ENCODE measurements at places on chromosomes 11 and 22.
A peak's percentile ranks its signal among the peaks of the same experiment; 100 is the strongest.

- DNase-seq: no peak
Measured at GRCh38 chr11:41660585-41660984, 201.1 kb upstream of the LRRC4C start.

GRCh38 chr11:35796562-35796961 is 134.0 kb downstream of the TRIM44 start:
- DNase-seq: no peak

DNA sequence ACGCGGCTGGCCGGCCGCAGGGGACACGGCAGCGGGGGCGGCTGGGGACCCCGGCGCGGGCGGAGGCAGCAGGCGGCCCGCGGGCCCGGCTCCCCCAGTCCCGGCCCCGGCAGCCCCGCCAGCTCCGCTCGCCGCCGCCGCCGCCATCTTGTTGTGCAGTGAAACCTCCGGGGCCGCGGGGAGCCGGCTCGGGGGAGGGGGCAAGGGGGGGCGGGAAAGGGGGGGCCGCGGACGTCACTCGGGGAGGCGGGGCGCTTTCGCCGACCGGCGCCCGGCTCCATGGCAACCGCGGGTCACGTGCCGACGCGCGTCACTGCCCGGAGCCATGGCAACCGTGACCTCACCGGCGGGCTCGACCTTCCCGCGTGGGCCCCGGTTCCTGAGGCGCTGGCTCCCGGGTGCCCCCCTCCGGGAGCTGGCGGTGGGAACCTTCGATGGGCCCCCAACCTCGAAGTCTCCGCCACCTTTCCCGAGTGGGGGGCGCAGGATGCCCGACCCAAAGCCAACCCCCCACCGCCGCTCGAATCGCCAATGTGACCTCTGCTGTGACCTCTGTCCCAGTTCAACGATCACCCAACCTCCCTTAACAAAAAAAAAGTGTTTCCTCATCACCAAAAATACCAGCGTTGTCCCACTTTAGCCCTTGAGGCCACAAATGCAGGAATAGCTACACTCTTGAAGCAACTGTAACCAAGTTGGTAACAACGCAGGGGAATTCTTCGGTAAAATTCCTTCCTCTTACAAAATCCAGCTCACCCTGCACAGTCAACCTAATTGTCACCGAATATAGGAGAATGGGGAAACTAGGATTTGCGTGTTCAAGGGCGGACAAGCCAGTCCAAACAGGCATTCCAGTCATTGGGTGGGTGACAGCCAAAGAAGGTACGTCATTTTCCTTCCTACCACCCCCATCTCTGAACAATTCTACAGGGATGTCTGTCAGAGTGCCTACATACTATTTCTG is at the start of gene SIK3:
Gene SIK3 (minus strand): TSS at position 160 of the 964 bp plus-strand sequence. CDS start 13 bp downstream, at position 147.
- peak; percentile 94 for DNase-seq

- no peak for DNase-seq
Measured at GRCh38 chr11:87215236-87215635, 177.5 kb downstream of the TMEM135 start.

DNA sequence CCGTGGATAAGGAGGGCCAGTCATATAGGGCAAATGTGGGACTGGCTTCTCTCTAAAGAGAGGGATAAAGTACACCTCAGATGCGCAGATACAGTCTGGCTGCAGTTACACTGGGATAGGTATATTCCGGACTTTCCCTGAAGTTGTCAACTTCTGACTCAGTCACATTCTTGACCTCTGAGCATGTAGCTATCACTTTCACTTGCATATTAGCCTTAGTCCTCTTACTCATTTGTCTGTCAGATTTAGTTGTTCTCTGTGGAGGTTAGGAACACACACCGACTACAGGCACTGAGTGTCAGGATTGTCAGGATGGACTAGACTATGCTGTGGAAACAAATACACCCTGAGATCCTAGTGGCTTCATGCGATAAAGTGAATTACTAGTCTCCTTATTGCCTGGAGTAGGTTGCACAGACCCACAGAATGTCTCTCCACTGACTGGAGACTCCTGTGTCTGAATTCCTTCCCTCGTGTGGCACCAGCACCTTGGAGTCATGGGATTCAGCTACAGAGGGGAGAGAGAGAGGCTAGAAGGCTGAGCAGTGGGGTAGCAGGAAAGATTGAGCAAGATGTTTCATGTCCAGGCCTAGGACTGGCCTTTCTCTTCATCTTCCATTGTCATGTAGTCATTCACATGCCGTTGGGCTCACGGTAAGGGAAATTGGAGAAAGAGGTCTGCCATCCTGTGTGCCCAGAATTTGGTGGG is 654.3 kb downstream of the NTM start:
- no peak for DNase-seq

DNA sequence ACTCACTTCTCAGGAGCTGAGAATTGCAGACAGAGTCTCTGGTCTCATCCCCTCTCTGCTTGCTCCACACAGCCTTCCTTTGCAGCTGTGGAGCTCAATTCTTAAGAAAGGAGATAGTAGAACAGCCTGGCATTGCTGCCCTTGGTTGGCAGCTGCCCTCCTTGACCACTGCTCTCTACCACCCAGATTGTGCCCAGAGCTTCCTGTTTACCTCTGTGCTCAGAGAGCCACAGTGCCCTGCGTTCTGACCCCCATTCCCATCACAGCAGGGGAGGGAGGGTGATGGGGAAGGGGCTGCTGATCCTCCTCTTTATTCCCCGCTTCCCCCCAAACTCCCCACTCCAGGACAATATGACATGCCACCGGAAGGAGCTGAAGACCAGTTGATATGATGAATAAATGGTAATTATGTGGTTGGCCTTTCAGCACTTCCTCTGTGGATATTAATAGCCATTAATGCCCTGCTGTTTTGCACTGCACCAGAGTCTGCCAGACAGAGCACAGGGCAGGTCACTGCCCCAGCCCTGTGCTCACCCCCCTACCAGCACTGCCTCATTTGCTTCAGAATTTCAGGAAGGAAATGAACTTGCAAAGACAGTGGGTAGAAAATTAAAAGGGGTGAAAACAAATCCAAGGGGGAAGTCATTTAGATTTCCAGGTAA is 426.8 kb upstream of the CADM1 start:
- no peak for DNase-seq

- DNase-seq: peak; percentile 64
Measured at GRCh38 chr22:29470159-29470855, 9.7 kb upstream of the NEFH start.

DNA sequence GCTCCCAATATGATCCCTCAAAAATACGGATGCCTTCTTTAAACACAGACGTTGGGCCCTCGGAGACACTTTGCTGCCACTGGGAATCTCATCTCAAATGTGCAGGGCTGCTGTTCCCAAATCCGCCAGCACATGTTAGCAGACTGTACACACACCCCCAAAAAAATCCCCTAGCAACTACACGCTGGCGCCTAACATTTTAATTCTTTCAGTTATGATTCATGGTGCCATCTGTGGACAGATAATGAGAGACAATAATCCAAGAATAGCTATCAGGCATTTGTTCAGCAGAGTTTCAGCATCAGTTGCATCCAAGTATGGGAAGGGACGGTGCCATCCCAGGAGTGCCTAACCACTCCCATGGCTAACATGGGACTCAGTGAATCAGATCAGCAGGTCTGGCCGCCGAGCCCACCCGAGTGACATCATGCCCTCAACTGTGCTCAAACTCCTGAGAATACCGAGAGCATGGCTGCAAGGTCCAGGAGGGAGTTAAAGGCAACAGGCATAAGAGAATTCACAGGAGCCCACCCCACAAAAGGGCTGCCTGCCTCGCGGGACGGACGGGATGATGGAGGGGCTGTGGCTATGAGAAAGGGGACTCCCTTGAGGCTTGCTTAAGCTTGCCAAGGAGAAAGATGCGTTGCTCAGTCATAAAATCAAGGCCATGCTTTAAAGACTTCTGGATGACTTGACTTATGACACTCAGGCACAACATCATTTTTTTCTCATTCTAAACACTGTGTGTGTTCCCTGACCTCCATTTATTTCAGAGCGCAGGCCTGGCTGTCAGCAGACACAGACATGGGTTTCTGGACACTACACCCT is 337.0 kb downstream of the SHANK2 start:
- no peak for DNase-seq

- DNase-seq: no peak
Measured at GRCh38 chr11:114075891-114076441, 16.5 kb downstream of the ZBTB16 start.

- no peak for DNase-seq
Measured at GRCh38 chr11:129307162-129307561, 68.5 kb upstream of the BARX2 start.

- no peak for DNase-seq
Measured at GRCh38 chr11:7611411-7611810, 61.9 kb downstream of the CYB5R2 start.

GRCh38 chr11:67397986-67398660 is 3.5 kb downstream of the PPP1CA start:
- no peak for DNase-seq

- DNase-seq: no peak
Measured at GRCh38 chr11:62958547-62959421, 26.0 kb downstream of the SLC22A6 start.

- DNase-seq: no peak
Measured at GRCh38 chr11:11514246-11514645, 107.6 kb downstream of the GALNT18 start.

GRCh38 chr22:23837911-23838680 is 710 bp downstream of the DERL3 start:
- DNase-seq: no peak

DNA sequence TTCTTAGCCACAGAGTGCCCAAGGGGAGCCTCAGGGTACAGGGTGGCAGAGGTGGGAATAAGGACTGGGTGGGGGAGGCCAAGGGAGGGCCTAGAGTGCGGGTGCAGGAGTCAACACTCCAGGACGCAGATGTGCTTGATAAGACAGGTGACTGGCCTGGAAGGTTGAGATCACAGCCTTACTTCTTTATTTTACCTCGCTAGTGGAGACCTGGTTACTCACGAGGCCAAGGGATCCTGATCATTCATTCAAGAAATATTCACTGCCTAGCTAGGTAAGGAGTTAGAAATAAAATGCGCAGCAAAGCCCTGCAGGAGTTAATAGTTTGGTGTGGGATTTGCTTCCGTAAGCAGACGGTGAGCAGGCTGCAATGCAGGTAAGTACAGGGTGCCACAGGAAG is 13.2 kb upstream of the PEX26 start:
- DNase-seq: no peak

DNA sequence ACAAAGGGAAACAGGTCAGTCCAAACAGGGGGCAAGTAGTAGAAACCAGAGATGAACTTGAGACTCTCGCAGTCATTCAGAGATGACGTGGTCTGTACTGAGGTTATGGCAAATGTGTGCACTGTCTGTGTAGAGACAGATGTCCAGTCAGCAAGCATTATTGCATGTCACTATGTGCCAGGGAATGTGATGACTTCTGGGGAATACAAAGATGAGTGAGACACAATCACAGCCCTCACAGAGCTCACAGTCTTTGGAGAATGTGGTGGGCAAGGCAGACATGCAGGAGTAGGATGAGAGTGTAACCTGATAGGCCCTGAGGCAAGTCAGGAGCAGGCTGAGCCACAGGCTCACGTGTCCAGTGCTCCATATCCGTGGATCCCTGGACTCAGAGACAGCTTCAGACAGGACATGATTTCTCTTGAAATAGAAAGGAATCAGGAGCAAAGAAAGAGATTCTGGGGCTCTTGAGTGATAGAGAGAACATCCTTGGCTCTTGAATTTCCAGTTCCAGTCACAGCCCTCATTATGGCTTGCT is 550.7 kb downstream of the ETS1 start:
- DNase-seq: no peak

- no peak for DNase-seq
Measured at GRCh38 chr11:34977089-34977912, 60.9 kb downstream of the PDHX start.

GRCh38 chr11:69395287-69395686 is 86.2 kb upstream of the LINC01488 start:
- no peak for DNase-seq

DNA sequence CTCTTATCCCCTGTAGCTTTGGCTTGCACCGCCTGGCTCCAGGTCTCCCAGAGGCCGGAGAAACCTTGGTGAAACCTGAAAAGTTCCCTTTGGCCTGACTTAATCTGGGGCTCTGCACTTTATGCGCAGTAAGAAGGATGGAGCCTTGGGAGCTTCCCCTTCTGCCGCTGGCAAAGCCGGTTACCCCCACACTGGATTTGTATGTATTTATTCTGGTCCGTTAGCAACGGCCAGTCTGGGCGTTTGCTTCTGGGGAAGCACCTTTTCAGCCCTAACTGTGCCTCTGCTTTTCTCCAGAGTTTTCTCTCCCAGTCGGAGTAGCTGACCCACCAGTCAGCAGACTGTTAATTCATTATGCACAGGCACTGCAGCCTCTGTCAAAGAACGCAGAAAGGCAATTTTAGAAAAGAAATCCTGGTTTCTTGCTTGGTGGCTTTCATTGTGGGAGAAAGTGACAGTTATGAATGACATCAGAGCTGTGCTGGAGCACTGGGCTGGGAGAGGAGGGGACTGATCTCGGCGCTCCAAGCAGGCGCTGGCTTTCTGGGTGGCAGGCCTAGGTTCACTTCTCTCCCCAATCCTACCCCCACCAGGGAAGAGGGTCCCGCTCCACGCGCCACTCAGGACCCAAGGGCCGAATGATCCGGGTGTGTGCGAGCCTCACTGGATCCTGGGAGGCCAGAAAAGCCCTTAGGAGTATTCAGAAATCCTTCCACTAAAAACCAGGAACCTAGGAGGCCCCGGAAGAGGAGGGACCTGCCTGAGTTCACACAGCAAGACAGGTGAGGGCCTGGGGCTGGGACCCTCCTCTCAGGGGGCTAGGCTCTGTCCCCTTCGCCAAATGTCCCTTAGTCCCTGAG is 70.2 kb downstream of the RTL6 start:
- DNase-seq: no peak

DNA sequence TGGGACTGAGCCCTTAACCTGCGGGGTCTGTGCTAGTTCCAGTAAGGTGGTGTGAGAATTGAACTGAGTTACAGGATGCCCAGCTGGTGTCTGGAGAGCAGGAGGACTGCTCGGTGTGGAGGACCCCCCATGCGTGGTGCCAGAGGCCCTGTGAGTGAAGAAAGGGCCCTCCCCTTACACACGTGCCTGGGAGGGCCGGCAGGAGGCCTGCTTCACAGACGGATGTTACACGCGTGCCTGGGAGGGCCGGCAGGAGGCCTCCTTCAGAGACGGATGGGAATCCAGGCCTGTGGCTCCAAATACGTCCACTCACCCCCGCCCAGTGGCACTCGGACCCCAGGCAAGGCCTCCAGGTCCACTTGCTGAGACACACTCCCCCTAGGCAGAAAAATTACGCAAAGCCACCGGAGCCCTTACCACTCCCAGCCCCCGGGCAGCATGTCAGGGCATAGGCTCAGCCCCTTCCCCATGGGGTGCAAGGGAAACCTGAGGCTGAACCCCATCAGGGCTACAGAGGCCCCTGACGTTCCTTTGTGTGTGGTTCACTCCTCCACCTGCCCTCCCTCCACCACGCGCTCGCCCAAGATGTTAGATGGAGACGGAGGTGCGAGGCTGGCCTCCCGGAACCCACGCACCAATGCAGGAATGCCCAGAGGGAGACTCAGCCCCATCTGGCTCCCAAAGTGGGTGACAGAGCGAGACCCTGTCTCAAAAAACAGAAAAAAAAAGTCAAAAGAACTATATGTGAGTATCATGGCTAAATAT is 227.8 kb downstream of the BRD1 start:
- DNase-seq: no peak

DNA sequence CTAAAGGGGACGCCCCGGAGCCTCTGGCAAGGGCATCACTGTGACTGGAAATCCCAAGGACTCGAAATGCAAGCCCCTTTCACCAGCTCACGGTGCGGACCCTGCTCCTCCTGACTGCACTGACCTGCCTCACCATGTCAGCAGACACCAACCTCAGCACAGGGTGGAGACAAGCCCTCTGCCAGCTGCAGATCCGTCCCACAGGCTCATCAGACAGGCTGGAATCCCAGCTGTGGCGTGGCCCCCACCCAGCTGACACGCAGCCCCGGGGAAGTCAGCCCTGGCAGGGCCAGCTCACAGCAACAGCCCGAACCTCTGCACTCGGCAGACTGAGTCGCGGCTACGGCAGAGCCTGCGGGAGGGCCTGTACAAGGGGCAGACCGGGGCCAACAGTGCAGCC is 36.8 kb downstream of the BRD1 start:
- no peak for DNase-seq
